Stimulated activated naive CD4-positive, alpha-beta T cell treated with Interleukin-2 at 50 U/mL for 16 hours (primary cell): ENCODE measurements at places on chromosomes 11 and 22.

DNA sequence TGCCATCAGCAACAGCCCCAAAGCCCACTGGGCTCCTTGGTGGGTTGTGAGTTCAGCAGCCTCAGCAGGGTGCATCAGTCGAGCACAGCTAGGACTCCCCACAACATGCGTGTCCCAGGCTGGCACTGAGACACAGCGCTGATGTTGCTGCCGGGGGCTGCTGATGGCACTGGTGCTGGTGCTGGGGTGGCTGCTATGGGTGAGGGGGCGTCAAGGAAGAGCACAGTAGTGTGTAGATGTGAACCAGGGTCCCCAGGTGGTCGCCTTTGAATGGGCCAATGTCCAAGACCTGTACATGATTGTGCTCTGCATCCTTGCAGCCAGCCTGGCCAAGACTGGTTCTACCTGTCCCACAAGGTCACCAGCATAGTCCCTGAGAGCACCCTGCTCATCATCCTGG, 121.3 kb upstream of the SERPIND1 start:
- DNase-seq = no peak

GRCh38 chr22:17831501-17832251, 57.4 kb upstream of the BID start:
- DNase-seq = no peak

GRCh38 chr11:92302770-92303169, 78.2 kb downstream of the FAT3 start:
- no peak for DNase-seq

DNA sequence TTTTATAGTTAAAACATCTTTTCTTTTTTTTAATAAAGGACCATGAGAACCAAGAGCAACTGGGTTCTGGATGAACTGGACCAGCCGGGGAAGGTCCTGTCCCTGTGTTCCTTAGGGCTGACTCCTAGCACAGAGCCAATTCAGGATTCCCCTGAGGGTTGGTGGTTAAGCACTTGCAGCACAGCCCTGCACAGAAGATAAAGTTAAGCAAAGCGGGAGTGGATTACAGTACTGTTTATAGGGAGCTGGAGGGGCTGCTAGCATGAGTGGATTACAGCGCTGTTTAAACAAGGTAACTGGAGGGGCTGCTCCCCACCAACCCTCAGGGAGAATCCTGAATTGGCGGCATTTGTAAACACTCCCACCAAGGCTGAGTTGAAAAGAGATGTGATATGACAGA, 90.6 kb downstream of the CELSR1 start:
- DNase-seq = no peak

DNA sequence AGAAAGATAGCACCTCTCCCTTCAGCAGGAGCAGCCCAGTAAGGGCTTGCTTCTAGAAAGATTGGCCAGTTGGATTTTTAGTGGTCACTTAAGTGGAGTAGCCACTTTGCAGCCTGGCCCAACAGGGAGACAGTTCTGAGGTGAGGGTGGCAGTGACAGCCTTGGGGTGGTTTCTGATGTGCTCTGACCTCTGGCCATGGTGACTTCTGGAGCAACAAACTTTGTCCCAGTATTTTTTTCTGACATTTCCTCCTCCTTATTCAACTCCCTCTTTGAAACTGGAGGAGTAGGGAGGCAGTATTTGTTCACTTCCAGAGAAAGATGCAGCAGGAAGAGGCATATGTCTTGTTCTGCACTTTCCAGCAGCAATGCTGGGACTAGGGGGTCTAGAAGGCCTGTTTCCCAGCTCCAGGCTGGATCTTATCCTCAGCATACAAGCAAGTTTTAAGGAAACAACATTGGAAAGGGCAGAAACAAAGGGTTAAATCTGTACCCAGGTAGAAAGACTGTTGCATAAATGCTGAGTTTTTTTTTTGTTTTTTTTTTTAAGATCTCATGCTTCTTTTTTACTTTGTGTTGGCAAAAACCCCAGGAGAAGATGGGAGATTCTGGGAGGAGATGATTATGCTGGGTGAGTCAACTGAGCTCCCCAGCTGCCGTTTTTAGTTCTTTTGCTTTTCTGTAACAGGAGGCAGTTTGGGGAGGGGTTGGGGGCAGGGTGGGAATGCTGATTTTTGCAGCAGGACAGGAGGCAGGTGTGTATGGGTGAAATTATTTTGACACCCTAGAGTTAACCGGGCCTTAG, 37.2 kb downstream of the RCOR2 start:
- DNase-seq = no peak

DNA sequence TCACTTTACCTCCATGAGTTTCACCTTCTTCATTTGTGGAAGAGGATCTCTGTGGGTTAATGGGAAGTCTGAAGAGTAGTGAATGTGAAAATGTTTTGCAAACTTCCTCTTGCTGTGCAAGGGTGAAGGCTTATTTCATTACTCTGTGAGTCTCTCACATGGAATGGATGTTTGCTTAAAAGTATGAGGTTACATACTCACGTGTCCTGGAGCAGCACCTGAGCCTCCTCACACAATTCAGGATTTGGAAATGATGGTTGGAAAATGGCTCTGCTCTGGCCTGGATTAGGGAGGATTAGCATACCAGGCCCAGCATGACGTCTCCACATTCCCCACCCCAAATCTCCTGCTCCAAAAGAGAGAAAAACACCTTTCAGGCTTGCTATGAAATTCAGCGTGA, 4.8 kb downstream of the GRAMD1B start:
- DNase-seq = no peak

GRCh38 chr11:26228778-26229177, 103.2 kb upstream of the ANO3 start:
- no peak for DNase-seq

DNA sequence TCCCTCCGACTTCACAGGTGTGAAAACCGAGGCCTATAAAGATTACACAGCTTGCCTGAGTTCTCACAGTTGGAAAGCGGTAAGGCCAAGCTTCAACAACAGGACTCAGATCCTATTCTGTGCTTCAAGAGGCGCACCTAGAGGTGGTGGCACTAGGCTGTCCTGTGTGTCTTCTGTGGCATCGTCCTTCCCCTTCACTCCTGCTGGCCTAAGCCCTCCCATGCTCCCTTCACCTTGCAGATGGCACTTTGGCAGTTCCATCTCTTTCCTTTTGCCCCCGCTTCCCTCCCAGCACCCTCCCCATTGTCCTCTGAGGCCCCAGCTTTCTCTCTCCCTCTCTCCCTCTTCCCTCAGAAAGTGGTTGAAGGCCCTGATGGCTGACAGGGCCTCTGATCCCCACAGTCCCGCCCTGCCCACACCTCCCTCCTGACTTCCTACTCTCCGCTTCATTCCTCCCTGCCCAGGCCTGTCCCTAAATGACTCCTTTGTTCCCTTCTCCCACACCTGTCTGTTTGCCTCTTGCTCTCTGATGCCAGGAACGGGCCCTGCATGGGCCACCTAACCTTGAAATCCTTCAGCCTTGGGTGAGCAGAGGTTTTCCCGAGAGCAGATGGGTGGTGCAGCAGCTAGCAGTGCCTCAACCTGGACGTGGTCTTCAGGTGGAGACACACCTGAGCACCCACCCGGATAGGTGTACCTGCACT, 5.8 kb downstream of the TRIM29 start:
- DNase-seq = no peak

DNA sequence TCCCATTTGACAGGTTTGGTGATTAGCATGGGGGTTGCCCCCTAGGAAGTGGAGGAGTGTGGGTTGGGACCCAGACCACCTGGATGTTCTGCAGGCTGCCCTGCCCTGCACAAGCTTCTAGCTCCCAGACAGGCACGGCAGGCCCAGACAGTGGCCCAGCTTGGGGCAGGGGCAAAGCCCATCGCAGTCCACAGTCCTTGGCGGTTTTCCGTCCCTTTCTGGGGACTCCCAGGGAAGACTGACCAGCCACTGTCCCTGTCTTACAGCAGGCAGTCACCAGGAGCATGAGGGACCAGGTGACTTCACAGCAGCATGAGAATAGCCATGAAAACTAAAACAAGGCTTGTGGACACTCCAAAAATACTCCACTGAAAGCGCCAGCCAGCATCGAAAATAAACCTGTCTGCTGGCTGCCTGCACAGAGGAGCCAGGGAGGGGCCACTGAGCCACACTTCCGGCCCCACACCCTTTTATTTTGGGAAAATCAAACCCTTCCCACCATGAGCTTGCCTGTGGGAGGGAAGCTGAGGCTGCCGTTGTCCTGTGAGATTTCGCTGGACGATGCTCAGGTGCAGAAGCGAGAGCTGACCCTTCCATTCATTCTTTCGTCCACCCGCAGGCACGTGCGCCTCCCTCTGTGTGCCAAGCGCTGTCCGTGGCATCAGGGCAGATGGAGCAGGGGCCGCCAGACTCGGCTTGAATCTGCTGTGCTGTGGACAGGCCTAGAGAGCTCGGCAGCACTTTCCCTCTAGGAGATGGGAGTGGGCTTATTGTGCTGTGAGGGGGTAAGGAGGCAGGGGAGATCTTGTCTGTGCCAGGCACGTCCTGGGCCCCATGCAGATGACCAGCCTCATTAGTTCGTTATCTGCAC, 28.0 kb downstream of the FADD start:
- DNase-seq = no peak

GRCh38 chr11:74024261-74025029, 15.6 kb upstream of the UCP3 start:
- peak; percentile 33 for DNase-seq

DNA sequence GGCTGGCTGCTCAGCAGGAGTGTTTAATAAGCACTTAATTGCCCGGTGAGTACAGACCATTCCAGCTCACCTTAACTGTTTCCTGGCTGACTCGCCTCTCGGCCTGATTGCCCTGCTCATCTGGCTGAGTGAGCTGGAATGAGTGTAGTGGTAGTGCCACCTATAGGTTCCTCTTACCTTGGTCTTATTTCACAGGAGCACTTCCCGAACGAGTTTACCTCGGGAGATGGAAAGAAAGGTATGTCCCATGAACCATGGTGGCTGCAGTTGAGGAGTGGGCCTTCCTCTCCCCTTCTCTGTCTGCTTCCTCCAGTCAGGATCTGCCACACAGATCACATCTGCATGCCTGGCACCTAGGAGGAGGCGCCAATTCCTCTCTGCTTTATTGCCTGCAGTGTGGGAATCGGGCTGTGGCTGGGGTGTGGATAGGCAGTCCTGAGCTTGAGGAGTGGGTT, 26.7 kb downstream of the UPB1 start:
- peak; percentile 2 for DNase-seq

DNA sequence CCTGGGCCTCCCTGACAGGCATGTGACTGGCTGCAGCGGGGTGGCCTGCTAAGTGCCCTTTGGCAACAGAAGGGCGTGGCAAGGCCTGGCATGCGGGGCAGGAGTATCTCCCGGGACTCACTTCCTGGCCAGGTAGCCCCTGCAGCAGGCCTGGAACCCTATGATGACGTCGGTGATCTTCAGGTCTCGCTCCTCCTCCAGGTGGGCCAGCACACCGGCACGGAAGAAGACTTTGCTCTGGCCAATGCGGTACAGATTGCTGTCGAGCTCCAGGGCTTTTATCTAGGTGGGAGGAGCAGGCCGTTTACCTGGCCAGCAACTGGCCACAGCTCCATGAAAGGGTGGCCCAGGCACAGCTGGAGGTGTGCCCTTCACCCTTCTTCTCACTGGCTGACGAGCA, 50.9 kb downstream of the APOL1 start:
- DNase-seq = no peak

DNA sequence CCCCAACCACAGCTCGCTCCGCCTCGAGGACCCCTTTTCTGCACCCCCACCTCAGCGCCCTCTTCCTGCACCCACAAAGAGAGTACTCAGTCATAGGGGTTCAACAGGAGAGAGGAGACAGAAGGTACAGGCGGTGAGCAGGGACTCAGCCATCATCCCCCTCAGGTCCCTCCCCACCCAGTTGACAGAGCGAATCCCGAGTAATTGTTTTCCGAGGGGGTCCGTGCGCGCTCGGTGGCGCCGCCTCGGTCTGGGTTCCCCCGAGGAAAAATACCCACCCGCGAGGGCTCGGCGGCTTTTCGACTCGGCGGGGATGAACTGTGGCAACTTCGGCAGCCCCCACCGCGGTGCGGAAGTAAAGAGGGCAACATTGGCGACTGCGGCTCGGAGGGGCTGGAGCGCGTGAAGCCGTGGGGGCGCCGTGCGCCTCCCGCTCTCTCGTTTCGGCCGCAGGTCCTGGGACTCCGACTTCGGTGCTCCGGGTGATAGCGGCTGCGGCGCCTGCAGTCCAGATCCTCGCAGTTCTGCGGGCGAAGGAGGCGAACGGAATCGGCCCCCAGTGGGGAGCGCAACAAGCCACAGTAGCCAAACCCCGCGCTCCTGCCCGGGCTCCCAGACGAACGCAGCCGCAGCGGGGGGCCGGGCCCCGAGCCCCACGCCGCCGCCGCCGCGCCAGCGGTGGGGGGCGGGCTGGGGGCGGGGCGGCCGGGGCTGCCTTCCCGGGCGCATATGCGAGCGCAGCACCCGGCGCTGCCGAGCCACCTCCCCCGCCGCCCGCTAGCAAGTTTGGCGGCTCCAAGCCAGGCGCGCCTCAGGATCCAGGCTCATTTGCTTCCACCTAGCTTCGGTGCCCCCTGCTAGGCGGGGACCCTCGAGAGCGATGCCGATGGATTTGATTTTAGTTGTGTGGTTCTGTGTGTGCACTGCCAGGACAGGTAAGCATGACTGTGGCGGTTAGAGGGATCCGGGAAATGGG, at the start of gene NELL1:
Gene NELL1, plus strand, starts transcription at position 743 of the 976 bp plus-strand sequence.
- no peak for DNase-seq

DNA sequence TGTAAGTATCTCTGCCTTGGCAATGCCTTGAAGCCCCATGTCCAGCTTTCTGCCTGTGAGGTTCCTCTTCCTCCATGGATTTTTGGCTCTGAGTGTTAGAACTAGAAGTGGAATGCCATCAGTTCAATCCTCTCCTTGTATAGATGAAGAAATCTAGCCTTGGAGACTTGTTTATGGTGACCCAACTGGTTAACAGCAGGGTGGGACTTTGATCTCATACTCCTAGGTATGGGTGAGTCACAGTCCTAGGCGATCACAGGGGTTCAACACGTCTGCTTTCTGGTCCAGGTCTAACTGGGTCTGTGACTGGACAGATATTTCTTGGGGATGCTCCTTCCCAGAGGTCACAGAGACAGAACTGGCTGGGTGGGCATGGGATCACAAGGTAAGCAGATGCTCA, 9.2 kb upstream of the MTFP1 start:
- no peak for DNase-seq

DNA sequence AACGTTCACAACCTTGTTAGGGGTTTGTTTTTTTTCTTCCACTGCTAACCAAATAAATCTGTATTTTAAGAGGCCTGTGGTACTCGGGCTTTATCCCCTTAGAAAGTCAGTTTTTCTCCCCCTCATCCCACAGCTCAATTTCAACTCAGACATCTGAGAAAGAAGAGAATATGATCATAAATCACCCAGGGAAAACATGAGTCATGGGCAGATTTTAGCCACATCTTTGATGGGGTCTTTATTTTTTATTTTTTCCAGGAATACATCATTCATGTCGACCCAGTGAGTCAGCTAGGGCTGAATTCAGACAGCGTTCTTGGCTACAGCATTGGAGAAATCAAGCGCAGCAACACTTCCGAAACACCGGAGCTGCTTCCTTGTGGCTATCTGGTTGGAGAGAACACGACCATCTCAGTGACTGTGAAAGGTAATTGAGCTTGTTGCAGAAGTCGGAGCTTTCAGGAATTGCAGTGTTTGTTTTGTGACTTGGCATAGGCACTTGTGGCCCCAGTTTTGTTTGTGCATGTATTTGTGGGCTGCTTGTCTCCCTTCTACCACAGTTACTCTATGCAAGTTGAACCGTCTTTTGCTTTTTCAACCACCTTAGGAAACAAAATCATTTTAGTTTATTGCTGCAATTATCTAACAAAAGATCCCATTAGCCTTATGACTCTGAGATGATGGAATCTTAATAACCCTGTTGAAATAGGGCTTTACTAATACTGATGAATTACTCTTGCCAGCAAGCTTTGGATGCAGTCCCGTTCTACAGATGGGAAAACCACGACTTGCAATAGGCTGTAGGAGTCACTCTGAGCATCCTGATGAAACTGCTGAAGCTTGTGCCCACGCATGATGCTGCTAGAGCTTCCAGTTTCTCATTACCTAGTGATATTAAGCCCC, 62.7 kb downstream of the DBX1 start:
- no peak for DNase-seq
